ENCODE measurements at places on chromosomes 2 and 18.
A peak's percentile ranks its signal among the peaks of the same experiment; 100 is the strongest.

DNA sequence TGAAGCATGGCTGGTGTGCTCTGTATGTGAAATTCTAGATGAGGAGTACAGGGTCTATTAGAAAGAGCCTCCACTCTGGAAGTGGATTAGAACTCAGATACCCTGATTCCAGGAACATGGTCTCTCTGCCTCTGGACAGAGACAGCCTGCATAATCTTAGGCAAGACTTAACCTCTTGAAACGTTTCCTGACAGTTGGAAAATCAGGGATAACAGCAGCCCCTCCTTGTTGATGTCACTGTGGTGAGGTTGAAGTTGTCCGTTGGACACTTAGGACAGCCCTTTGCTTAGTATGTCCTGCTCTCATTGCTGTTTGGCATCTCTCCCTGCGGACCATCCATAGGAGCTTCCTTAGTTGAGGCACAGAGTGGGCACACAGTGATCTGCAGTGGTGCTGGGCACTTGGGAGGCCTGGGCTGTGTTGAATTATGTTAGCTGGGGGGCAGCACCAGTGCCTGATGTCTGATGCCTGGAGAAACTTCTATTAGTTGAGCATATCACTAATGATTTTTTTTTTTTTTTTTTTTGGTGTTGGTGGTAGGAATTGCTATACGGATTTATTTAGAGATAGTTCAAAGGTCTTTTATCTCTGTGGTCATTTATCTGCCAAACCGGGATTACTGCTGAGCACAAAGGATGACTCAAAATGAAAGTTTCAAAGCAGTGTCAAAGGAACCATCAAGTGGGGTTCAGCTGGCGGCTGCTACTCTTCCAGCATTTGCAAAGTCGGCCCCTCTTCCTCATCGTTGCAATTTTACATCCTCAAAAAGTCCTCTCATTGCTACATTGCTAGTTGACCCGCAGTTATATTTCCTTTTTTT, 28.8 kb downstream of the SETBP1 start:
- no peak for DNase-seq

GRCh38 chr2:157229572-157229971, 27.9 kb upstream of the GALNT5 start:
- no peak for DNase-seq

- no peak for DNase-seq
Measured at GRCh38 chr2:95313296-95314131, 16.4 kb downstream of the KCNIP3 start.

- DNase-seq, result no peak
Measured at GRCh38 chr2:150144546-150145298, 342.7 kb downstream of the RND3 start.

GRCh38 chr2:149050188-149050587, 11.7 kb downstream of the LYPD6B start:
- DNase-seq, result no peak

GRCh38 chr18:75441896-75442295, 14.4 kb upstream of the SMIM21 start:
- no peak for DNase-seq

GRCh38 chr2:219279916-219280516, 850 bp downstream of the DNAJB2 start:
- no peak for DNase-seq

- no peak for DNase-seq
Measured at GRCh38 chr2:142531377-142531776, 346.1 kb upstream of the KYNU start.

GRCh38 chr18:47260120-47260923, 8.9 kb upstream of the SKOR2 start:
- peak; percentile 26 for DNase-seq

DNA sequence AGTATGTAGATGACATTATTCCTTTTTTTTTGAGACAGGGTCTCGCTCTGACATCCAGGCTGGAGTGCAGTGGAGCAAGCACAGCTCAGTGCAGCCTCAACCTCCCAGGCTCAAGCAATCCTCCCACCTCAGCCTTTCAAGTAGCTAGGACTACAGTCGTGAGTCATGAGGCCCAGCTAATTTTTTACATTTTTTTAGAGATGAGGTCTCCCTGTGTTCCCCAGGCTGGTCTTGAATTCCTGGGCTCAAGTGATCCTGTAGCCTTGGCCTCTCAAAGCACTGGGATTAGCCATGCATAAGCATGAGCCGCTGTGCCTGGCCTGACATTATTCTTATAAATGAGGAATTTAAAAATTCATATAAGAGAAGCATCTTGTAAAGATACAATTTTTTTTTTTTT, 86.9 kb downstream of the FAM117B start:
- DNase-seq, result no peak

GRCh38 chr2:144285324-144285723, 234.6 kb downstream of the ZEB2 start:
- no peak for DNase-seq

DNA sequence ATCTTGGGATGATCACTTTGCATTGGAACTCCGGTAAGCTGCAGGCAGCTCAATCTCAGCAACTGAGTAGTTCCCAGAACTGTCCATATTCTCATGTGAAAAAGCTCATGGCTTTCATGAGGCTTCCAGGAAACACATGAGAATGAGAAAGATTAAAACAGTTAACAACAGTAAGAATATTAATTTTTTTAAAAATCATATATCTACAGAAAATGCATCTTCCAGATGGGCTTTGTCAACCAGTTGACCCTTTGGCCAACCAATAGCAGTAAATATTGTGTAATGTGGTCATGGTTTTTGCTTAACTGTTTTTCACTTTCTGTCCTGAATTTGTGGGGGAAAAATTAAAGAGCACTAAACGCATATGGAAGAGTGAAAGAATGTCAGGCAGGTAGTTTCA, 131.2 kb upstream of the CCDC195 start:
- no peak for DNase-seq

DNA sequence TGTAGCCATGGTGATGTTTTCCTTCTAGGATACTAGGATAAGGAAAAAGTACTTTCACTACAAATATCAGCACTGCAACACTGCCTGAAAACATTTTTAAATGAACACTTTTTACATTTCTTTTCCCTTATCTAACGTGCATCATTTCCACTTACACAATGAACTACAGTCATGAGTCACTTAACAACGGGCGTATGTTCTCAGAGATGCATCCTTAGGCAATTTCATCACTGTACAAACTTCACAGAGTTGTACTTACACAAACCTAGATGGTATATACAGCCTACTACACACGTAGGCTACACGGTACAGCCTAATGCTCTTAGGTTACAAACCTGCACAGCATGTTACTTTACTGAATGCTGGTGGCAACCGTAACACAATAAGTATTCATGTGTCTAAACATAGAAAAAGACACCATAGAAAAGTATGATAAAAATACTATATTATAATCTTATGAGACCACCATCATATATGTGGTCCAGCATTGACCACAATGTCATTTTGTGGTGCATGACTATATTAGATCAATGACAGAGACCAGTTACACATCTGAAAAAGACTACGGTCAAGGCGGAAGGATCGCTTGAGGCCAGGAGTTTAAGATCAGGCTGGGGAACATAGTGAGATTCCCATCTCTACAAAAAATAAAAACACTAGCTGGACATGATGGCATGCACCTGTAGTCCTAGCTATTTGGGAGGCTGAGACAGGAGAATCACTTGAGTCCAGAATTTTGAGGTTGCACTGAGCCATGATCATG, 39.8 kb downstream of the WDR33 start:
- DNase-seq, result no peak

DNA sequence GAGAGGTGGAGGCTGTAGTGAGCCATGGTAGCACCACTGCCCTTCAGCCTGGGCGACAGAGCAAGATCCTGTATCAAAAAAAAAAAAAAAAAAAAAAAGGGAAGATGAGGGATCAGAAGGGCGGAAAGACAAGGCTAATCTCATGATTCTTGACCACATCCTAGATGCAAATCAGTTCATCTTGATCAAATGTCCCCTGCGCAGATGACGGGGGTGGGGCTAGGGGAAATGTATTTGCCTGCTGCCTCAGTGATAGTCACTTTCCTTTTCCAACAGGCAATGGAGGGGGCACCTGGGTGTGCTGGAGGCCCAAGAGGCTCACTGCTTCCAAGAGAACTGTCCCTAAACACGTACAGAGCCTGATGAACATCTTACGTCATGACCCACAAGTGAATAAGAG, 3.7 kb upstream of the EMILIN2 start:
- DNase-seq, result no peak

- DNase-seq, result no peak
Measured at GRCh38 chr18:79195716-79196683, 126.8 kb downstream of the ATP9B start.

- no peak for DNase-seq
Measured at GRCh38 chr2:156652691-156653090, 216.5 kb downstream of the GPD2 start.

DNA sequence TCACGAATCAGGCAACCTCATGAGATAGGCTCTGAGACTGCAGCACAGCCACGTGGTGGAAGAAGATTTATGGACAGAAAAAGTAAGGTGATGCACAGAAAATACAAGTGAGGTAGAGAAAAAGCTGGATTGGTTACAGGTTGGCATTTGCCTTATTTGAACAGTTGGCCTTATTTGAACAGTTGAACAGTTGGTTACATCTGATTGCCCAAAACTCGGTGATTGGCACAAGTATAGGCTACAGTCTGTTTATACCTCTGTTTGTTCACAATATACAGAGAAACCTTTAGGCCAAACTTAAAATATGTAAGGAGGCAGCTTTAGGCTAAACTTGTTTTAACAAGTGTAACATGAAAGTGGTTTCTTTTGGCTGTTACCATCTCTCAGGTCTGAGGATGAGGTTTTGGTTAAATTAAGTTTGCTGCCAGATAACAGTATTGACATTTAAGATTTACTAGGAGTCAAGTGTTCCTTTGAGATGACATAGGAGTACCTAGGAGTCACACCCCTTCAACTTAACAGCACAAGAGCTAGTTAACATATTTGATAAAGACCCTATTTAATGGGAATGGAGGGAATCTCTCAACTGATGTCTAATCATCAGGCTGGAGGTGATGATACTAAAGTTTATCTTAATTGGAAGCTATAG, 16.5 kb upstream of the GPR155 start:
- DNase-seq, result no peak

DNA sequence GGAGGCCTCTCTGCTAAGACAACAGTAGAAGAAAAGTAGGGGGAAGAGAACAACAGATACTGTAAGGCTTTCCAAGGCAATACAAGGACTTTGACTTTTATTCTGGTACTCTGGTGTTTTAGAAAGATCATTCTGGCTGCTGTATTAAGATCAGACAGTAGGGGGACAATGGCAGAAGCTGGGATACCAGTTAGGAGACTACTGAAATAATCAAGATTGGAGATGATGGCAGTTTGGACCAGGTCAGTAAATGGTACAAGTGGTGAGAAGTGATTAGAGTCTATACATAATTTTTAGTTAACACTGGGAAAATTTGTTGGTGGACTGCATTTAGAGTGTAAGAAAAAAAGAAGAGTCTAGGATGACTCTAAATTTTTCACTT, 139.7 kb downstream of the ROCK1 start:
- DNase-seq, result no peak

DNA sequence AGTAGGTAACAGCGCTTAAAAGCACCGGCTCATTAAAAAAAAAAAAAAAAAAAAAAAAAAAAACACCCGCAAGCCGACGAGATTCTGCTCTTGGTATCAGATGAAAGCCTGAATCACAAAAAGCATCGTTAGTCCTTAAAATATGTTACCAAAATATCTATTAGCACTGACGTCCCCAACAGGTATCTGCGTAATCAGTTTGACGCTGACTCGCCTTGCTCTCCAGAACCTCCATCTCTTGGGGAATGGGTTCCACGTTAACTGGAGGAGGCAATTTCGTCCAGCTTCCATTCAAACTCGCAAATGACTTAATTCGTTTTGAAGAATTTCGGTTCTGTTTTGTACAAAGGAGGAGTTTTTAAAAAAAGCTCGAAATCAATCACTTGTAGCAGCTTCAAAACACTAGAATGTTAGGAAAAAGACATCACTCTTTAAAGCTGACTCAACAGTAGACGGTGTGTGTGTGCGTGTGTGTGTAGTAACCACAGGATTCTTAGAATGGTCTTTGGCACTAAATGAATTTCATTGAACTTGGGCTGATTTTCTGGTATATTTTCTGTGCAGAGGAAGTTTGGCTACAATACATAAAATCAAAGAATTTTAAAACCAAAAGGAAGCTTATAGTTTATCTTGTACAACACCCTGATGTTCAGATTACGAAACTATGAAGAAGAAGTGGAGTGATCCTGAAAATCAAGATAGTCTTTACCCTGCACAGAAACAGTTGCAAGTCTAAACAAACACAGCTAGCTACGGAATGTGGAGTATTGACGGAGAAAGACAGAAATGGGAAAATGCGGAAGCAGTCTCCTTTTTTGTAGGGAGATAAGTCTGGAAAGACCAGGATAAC, 1.1 kb upstream of the PGAP1 start:
- peak; percentile 12 for DNase-seq

- no peak for DNase-seq
Measured at GRCh38 chr2:71451705-71452104, 1.7 kb upstream of the DYSF start.

GRCh38 chr2:191947235-191947634, 100.3 kb upstream of the CAVIN2 start:
- no peak for DNase-seq

DNA sequence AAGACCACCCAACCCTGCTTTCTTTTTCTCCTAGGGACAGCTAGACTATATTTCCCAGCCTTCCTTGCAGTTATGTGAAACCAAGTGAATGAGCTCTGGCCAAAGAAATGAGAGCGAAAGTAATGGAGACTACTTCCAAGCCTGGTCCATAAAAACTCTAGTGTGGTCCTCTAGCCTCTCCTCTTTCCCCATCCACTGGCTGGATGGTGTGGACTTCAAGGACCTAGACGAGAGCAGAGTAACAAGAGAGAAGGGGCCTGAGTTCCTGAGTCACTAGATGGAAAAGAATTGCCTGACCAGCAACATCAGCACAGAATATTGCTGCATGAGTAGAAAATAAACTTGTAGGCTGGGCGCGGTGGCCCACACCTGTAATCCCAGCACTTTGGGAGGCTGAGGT, 2.9 kb upstream of the TMSB10 start:
- DNase-seq, result no peak

DNA sequence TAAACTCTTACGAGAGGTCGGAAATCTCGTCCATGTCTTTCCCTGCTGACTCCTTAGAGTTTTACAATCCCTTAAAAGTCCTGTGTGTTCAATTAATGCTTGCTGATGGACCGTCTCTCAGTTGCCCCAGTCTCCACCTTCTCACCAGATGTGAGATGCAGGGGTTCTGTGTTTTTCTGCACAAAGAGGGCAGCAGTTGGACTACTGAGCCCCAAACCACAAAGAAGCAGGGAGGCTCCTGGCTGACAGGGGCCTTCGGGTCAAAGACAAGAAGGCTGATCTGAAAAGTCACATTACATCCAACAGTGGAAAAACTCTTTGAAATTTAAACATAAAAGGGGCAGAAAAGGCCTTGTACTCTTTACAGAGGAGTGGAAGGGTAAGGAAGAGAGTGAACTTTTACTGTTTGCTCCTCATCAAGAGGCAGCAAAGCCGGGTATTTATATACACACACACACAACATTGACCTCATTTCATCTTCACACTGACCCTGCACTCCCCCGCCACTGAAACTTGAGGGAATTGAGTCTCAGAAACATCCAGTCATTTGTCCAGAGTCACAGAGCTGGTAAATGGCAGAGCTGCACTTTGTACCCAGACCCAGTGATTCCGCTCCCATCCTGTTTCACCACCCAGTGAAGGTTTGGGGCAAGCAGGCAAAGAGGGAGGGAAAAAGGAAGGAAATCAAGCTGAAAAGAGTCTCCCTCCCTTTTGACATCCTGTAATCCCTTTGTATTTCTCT, 23.7 kb downstream of the MRPL33 start:
- no peak for DNase-seq
